ENCODE measurements at places on chromosomes 11 and 22.

DNA sequence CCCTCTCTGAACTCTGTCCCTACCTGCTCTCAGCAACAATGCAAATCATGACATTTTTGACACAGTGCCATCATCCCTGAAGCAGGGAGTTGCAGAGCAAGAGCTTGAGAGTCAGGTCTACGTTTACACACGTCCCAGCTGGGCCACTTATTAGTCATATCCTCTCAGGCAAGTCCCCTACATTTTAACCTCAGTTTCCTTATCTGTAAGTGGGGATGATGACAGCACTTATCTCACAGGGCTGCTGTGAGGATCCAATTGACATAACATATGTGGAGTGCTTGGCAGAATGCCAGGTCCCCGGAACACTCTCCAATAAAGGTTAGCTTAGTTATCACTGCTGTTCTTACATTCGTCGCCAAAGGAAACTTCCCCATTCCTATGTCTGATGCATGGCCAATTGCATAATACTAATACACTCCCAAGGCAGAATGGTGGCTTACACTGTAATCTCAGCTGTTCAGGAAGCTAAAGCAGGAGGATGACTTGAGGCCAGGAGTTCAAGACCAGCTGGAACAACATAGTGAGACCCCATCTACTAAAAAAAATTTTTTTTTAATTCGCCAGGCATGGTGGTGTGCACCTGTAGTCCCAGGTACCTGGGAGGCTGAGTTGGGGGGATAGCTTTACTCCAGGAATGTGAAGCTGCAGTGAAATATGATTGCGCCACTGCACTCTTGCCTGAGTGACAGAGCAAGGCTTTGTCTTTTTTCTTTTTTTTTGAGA is 16.6 kb downstream of the ASCC2 start:
- peak; percentile 82 for DNase-seq

GRCh38 chr22:42805016-42805997 is 51.8 kb downstream of the ARFGAP3 start:
- DNase-seq: no peak

DNA sequence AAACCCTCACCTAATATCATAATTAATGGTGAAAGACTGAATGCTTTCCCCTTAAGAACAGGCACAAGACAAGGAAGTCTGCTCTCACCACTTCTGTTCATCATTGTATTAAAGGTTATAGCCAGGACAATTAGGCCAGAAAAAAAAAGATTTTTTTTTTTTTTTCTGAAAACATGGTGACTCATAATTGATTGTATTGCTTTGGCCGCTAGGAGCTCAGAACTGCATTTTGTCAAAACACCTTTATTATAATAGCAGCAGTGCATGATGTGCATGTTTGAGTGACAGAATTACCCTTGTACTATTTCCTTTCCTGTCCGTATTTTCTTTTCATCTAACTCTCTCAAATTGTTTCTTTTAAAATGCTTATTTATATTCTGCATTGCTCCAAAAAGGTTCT is 98.1 kb downstream of the RNF169 start:
- DNase-seq: no peak

- DNase-seq: no peak
Measured at GRCh38 chr11:76380159-76380976, 564 bp downstream of the THAP12 start.

DNA sequence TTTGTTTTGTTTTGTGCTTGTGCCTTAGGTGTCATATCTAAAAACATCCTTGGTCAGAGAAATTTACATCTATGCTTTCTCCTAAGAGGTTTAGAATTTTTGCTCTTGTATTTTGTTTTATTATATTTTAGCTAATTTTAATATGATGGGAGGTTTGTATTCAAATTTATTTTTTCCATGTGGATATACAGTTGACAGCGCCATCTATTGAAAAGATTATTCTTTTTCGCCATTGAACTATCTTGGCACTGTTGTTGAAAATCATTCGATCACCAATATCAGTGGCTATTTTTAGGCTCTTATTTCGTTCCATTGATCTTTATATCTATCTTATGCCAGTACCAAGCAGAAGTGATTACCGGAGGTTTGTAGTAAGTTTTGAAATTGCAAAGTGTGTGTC is 510.3 kb downstream of the BRD1 start:
- no peak for DNase-seq

DNA sequence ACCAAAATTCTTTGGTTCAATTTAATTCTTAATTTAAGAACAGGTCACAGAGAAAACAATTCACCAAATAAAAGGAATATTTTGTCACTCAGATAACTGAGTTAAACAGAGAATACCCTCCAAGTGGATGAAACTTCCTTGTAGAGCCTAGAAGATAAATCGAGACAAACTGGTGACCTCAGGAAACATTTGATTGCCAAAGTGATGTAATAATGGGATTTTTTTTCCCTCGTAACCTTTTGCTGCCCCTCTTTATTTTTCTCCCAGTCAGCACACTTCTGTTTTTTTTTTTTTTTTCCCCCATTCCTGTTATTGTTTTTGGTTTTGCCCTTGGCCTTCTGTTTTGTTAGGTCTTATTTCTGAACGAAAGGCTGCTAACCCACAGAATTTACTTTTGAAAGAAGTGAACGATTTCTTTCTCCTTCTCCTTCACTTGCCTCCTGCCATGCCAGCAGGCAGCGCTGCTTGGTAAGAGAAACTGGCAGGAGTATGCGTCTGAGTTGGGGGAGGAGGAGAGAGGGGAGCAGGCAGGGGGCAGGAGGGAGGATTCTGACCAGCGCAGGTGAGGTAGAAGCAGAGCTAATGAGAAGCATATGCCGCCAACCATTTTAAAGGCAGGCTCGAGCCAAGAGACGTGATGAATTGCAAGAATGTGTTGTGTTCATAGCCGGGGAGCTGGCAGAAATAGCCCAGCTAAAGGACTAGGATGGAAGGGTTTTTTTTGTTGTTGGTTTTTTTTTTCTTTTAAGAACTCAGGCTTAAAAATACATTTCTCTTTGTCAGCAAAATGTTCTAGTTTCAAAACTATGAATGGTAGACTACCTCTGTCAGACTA is 121.9 kb upstream of the MTMR2 start:
- DNase-seq: no peak

- DNase-seq: no peak
Measured at GRCh38 chr11:130561441-130561881, 113.0 kb downstream of the ADAMTS15 start.

- no peak for DNase-seq
Measured at GRCh38 chr22:29062286-29062821, 723 bp upstream of the C22orf31 start.

- no peak for DNase-seq
Measured at GRCh38 chr11:129932381-129933067, 37.1 kb upstream of the NFRKB start.

DNA sequence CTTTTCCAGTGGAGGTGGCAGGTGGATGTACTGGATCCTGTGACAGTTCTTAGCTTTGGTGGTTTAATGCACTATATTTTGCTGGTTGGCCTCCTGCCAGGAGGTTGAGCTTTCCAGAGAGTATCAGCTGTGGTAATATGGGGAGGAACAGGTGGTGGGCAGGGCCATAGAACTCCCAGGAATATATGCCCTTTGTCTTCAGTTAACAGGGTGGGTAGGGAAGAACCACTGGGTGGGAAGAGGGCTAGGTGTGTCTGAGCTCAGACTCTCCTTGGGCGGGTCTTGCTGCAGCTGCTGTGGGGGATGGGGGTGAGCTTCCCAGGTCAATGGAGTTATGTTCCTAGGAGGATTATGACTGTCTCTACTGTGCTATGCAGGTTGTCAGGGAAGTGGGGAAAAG is 203.8 kb downstream of the DLG2 start:
- DNase-seq: no peak

- DNase-seq: no peak
Measured at GRCh38 chr11:12137005-12137690, 26.8 kb downstream of the MICAL2 start.

DNA sequence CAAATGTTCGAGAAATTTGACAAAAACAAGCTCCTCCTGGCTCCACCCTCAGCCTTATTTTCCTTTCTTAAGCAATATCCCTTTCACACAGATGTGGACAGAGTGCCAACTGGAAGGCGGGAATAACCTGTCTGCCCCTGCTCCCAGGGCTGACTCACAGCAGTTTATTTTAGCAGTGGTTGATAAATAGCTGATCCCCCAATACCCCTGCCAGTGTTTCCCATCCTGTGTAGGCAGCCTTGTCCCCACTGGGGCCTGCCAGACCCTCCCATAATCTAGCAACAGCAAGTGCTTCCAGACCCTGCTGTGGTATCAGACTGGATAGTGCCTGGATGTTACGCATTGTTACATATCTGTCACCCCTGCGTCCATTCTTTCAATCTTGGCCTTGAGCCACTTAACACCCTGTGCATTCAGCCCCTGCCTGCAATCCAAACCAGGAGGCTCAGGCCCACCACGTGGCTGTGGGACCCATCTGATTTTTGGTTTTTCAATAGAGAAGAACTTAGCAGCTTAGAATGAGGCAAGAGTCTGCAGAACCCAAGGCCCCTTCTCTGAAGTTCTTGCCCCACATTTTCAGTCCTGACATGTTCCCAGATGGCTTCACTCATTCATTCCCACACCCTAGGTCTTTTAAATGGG is 53.7 kb downstream of the PARVA start:
- no peak for DNase-seq

GRCh38 chr11:113849713-113850112 is 25.7 kb downstream of the USP28 start:
- no peak for DNase-seq

GRCh38 chr11:44057340-44057739 is 8.7 kb upstream of the ACCS start:
- no peak for DNase-seq

- DNase-seq: no peak
Measured at GRCh38 chr11:102891736-102892135, 17.0 kb upstream of the MMP12 start.

DNA sequence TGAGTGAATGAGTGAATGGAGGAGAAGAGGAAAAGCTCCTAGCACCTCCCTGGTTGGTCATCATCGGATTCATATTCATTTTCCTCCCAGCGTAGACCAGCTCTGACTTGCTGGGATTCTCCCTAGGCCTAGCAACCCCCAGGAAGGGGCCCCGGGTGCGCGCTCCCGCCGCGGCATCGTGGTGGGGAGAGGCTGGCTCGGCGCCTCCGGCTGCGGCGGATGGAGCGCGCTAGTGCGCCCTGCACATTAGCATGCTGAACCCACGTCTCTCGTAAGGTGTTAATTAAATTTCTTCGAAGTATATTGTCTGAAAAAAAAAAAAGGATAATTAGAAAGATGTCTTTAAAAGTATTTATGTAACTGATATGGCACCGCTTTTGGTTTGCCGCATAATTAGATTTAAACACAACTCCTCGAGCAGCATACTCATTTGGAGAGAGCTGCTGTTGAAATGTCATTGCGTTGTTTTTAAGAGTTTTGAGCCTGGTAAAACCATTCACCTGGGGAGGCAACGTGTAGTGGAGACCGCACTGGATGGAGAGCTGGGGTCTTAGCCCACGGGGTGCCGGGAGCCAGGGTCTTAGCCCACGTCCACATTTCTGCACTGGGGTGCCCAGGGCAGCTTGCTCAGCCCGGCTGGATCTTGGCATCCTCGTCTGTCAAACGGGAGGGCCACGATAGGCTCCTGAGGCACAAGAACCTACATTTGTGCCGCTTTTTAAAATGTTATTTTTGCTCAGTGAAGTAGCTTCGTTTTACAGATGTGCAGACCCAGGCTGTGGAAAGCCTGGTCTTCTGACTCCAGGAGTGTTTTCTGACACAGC is 21.8 kb downstream of the MPPED1 start:
- DNase-seq: no peak

GRCh38 chr11:34910817-34911216 is 5.4 kb downstream of the APIP start:
- no peak for DNase-seq

DNA sequence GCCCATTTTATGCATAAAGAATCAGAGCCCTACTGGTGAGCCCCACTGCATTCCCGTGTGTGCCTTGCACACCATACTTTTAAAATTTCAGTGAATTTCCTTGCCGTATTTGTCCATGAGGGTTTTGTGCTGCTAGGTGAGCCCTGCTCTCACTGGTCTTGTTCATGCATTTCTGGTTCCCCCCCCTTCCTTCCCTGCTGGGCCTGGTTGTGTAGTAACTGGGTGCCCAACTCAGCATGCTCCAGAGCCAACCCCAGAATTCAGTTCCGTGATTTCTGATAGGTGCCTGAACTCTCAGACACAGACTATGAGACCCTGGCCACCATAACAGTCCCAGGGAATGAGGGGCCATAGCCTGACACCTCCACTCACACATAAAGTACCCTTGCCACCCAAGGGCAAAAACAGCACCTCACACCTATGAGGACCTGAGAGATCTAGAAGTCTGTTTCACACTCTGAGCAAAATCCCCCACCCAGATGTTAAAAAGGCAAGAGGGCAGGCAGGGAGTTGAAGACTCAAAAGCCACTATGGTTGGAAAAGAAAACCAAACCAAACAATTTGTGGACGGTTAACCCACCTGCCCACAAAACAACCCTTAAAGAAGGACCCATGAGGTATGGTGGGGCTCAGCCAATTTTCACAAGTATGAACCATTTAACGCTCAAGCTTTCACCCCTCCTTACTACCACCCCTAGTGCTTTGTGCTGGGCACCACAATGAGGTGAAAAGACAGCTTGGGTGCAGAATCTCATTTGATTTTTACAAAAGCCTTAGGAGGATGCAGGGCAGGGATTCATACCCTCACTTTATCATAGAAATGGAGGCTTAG is 16.8 kb upstream of the IL10RA start:
- DNase-seq: no peak

GRCh38 chr22:36331912-36332622 is 55.7 kb downstream of the MYH9 start:
- DNase-seq: peak; percentile 40

DNA sequence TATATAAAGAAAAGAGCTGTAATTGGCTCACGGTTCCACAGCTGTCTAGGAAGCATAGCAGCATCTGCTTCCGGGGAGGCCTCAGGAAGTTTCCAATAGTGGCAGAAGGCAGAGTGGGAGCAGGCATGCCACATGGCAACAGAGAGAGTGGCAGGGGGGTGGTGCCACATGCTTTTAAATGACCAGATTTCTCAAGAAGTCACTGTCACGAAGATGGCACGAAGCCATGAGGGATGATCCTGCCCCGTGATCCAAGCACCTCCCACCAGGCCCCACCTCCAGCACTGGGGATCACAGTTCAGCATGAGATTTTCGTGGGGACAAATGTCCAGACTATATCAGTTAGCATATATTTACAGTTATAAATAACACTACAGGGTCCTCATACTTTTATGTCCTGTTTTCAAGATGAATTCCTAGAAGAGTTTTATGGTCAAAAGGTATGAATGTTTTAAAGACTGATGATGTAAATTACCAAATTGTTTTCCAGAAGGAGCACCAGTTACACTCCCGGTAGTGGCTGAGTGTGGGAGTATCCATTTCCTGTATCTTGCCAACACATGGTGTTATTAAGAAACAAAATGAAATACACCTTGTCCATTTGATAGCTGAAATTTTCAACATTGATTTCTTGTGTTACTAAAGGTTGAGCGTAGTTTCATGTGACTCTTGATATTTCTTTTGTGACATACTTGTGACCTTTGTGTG is 19.2 kb downstream of the FAM118A start:
- no peak for DNase-seq
